ENCODE measurements at places on chromosomes 6 and 20.

GRCh38 chr20:47606414-47606982, 104.8 kb downstream of the NCOA3 start:
- DNase-seq = no peak

DNA sequence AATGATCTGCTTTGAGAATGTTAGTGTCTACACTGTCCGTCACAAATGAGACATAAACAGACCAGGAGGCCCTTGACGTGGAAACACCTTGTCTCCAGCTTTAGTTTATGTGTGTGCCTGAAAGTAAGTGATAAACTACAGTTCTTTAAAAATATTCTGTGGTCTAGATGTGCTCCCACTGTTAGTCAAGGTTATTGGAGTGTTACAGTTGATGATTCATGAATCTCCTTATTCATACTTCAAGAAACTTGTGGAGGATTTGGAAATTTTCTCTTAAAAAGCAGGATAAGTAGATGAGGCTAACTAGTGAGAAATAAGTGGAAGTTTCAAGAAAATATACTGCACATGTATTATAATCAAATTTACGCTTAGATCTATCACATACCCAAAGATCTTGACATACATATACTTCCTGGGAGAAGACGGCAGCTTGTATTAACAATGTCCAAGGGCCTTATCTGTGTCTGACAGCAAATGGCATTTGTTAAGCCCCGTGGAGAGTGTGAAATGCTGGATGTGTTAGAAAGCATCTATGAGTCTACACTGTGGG, 90.5 kb upstream of the MBOAT1 start:
- DNase-seq = no peak

DNA sequence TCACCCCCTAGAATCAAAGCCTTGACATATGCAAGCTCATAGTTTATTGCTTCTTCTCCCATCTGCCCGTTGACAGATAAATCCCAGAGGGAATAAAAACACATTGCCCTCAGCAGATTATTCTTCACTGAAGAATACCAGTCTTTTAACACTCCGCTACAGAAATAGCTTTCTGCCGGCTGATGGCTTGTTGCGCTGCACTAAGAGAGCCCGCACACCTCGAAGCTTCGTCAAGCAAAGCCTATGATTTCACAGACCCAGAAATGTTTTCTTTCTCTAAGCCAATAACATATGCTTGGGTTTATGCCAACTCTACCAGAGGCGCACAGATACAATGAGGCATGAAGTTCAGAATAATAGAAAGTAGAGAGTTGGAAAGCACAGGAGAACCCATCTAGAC, 208.9 kb upstream of the FOXQ1 start:
- DNase-seq = no peak

DNA sequence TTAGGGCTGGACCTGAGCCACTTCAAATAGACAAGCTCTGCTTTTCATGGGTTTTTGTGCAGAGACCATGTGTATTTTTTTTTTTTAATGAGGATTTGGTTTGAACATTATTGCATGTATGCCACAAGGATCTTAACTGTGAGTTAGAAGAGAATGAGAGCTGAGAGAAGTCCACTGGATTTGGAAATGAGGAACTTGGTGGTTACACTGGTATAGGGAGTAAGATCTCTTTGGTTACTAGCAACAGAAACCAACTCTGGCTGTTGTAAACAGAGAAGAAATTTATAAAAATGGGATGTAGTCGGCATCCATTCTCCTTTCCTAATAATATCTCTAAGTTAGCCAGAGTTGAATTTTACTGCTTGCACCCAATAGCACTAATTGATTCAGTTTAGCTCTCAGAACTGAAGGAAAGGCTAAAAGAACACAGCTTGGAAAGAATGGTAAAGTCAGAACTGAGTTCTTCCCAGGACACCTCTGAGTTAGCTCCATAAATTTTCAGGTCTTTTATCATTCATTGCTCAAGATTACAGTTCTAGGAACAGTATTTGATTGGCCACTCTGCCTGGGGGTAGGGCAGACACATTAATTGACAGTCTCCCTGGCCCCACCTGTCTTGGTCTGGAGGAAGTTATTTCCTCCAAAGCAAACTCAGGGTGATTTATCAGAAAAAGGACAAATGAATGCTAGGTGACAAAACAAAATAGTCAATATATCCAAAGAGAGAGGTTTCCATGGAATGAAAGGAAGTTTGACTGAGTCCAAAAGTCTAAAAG, 3.9 kb upstream of the WFDC2 start:
- no peak for DNase-seq

DNA sequence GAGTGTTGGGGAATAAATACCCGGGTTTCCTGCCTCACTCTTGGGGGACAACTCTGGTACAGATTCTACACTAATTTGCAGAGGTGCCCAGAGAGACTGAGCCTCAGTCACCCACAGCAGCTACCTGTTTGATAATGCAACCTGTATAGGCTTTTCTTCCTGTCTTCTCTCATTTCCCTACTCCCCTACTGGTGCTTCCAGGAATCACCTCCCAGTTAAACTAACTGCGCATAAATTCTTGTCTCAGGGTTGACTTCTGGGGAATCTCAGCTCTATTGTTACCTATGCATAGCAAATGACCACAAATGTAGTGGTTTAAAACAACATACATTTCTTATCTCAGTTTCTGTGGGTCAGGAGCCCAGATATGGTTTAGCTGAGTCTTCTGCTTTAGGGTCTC, 11.3 kb downstream of the OCSTAMP start:
- no peak for DNase-seq

GRCh38 chr20:8147476-8147875, 15.4 kb downstream of the PLCB1 start:
- DNase-seq = no peak

GRCh38 chr6:40083141-40083920, 149.1 kb upstream of the MOCS1 start:
- DNase-seq = no peak

- DNase-seq = no peak
Observed at GRCh38 chr20:48425817-48426612, 401.8 kb downstream of the PREX1 start.

GRCh38 chr6:156992020-156992804, 215.0 kb downstream of the ARID1B start:
- no peak for DNase-seq

- DNase-seq = no peak
Observed at GRCh38 chr6:118319416-118319815, 228.7 kb upstream of the PLN start.

DNA sequence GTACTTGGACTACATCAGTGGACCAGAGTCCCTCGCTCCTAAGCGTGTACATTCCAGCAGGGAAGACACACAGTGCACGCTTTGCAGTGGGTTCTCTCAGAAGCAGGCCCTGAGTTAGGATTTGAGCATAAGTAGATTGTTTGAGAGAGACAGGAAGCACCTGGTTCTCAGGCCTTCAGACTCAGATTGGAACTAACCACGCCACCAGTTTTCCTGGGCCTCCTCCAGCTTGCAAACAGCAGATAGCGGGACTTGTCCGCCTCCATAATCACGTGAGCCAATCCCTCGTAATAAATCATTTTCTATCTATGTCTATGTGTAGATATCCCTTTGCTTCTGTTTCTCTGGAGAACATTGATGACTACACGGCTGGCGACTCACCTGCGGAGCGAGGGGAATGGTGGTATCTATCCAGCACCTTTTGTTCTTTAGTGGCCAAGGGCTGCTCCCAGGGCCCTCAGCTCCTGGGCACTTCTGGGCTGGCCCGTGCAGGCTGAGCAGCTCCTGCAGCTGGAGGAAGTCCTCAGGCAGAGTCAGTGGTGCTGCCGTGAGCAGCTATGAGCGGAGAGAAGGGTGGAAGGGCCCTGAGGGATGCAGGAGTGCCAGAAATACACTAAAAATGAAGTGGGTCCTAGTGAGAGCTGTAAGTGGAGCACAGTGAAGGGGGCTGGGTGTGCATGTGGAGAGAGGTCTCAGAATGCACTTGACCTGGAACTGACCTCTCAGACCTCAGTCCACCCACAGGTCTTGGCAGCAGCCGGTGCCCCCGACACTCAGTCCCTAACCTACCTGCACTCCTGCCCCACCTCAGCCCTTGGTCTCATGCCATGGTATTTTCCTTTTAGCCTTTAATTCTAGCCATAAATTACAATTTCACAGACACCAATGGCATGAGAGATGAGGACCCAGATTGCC, 76.9 kb downstream of the STK35 start:
- no peak for DNase-seq

GRCh38 chr6:150352321-150353296, 16.2 kb upstream of the IYD start:
- DNase-seq = no peak

- DNase-seq = no peak
Observed at GRCh38 chr6:11243861-11244260, 11.4 kb upstream of the NEDD9 start.

DNA sequence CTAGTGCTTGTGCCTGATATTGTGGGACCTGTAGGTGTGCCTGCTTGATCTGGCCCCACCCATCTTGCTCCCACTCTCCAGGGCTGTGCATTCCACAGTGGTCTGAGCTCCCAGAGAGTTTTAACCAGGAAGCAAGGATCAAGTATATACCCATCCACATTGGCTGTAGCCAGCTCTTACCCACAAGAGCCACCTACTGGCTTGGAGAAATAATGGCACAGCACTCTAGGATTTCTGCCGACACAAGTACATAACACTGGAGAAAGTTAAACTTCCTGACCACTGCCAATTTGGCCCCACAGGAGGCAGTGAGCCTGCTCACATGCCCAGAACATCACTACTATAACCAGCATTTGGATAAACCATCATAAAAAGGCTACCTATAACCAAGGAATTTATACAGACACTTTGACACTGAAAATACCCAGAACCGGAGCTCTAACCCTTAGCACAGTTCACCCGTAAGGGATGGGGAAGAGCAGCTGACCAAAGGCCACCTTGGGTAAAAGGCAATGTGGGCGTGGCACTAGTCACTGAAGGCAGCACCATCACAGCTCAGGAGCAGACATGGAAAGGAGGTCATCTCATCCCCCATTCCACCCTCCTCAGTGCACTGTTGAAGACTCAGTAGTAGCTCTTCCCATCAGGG, 440.4 kb downstream of the BTBD3 start:
- no peak for DNase-seq

DNA sequence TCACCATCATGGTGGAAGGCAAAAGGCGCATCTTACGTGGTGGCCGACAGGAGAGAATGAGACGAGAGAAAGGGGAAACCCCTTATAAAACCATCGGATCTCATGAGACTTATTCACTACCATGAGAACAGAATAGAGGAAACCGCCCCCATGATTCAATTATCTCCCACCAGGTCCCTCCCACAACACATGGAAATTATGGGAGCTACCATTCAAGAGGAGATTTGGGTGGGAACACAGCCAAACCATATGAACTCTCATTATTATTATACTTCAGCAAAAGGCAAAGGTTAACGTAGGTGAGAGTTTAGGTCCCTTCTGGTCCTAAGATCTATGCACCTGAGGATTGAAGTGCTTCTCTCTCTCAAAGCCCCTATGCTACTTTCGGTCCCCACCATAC, 2.4 kb upstream of the PFDN4 start:
- no peak for DNase-seq

DNA sequence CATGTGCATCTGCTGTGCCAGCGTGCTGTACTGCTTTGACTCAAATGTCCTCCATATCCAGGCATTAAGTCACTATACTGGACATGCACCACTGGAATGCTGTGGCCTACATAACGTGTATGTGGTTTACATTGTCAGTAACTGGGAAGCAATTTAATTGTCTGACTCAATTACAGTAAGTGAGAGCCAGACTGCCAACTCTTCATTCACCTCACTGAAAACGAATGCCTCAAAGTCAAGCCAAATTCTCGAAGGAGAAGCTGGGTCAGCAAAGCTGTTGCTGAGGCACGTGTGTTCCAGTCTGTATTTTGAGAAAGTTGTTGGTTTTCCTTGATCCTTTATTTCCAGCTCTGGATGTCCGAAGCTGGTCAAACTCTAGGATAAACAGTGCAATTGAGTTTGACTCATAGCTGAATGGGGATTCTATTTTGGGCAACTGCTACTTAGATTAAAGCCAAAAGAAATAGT, 534.3 kb downstream of the COL12A1 start:
- no peak for DNase-seq

DNA sequence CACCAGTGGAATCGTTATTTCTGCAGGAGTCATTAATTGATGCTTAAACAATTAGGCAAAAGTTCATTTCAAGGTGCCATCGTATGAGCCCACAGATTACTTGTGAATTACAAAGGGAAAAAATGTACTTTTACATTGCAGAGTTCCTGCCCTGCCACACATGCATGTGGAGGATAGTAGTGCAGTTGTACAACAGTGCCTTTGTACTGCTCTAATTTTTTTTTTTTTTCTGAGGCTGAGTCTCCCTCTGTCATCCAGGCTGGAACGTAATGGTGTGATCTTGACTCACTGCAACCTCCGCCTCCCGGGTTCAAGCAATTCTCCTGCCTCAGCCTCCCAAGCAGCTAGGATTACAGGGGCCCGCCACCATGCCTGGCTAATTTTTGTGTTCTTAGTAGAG, 26.0 kb upstream of the SYNJ2 start:
- DNase-seq = no peak

- DNase-seq = no peak
Observed at GRCh38 chr6:3427687-3428085, 29.2 kb downstream of the SLC22A23 start.

- DNase-seq = no peak
Observed at GRCh38 chr6:25316626-25317025, 37.5 kb downstream of the CARMIL1 start.

DNA sequence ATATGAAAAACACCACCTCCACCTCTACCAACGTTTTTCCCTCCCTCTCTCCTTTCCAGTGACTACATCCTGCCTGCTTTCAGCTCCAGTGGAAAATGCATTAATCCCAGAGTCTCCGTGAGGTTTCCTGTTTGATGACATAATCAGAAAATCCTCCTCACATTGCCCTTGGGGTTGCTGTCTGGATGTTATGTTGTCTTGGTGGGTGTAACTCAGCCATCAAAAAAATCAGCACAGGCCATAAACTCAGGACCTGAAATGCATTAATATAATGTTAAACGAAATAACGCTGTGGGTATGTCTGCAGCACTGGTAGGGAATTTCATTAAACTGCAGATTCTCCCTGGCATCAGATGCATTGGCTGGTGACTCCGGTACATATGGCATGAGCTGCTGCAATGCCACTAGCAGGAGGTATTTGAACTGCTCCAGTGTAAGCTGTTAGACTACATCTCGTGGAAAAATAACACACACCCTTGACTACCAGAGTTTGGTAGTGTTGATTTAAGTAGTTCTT, 297.8 kb downstream of the PRL start:
- DNase-seq = no peak

Data from stimulated activated CD4-positive, alpha-beta T cell treated with anti-CD3 and anti-CD28 coated beads, Interleukin-4, amount 100 ng/mL, for 4 hours (primary cell).